ENCODE measurements at places on chromosomes 12 and 14. TPM values are rescaled to one million over a fixed set of nuclear protein-coding genes. Genes with fewer than 3 reads are reported as not detected.

Gene DDX11
- 5.4 TPM for polyA plus RNA-seq

Gene PTPRB
- polyA plus RNA-seq, result 1.5 TPM

Gene RASSF9
- polyA plus RNA-seq, result not detected

- H3K36me3 ChIP-seq, result peaks cover 9% of the 10 kb centered on the region
- peaks cover 10% of the 10 kb centered on the region for H3K4me1 ChIP-seq
- H3K27me3 ChIP-seq, result peaks cover 1% of the 10 kb centered on the region
- no peak overlapping the region for H3K4me3 ChIP-seq
- DNase-seq, result no peak
- H3K27ac ChIP-seq, result no peak overlapping the region
Measured at GRCh38 chr12:125093681-125094330, 28.6 kb downstream of the AACS start.

- no peak overlapping the region for H3K4me3 ChIP-seq
- no peaks in the 10 kb centered on the region for H3K27me3 ChIP-seq
- H3K4me1 ChIP-seq, result no peaks in the 10 kb centered on the region
- peak; percentile 19 for DNase-seq
- no peaks in the 10 kb centered on the region for H3K36me3 ChIP-seq
Measured at GRCh38 chr14:95774265-95775160, 60.6 kb upstream of the TCL1A start.

GRCh38 chr12:105318651-105319483, 11.6 kb upstream of the C12orf75 start:
- DNase-seq, result no peak
- no peak overlapping the region for H3K27ac ChIP-seq
- H3K27me3 ChIP-seq, result peaks cover 3% of the 10 kb centered on the region
- peaks cover 36% of the 10 kb centered on the region for H3K4me1 ChIP-seq
- H3K4me3 ChIP-seq, result no peak overlapping the region
- no peaks in the 10 kb centered on the region for H3K36me3 ChIP-seq

DNA sequence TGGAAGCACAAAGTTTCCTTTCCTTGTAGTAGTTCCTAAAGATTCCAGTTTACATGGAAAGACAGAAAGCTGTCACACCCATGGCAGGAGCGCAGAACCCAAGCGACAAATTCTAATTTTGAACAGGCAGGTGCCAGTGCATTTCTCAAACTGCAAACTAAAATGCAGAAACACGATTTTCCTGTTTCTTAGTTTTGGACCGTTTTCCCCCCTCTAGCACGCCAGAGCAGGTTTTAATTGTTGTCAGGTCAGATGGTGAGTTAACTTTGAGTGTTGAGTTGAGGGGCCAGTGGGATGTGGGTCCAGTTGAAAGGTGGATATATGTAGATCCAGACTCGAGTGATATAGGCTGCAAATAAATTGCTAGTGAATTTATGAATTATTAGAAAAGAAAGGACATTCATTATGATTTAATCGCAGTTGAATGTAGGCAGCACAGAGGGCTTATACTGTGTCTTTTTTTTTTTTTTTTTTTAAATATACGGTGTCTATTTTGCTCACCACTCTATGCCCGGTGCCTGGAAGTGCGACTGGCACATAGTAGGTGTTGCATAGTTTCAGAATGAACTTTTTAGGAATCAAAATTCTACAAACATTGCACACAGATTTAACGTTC, 909 bp upstream of the ETFBKMT start:
- peak overlapping the region; percentile 91 for H3K27ac ChIP-seq
- no peaks in the 10 kb centered on the region for H3K36me3 ChIP-seq
- H3K27me3 ChIP-seq, result peaks cover 3% of the 10 kb centered on the region
- H3K4me3 ChIP-seq, result peak overlapping the region; percentile 92

DNA sequence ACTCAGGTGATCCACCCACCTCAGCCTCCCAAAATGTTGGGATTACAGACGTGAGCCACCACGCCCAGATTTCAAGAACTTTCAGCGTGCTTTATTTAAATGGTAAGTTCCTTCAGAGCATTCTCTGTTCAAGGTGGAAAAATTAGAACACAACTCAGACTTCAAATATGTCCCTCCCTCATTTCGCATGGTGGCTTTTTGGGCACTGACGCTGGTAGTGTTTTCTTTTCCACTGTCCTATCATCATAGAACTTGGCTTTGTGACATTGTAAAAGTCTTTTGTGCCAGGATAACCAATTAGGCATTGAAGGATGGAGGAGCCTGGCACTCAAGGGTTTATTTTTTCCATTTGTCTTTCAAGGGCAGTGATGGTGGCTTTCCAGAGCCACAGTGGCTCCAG, 190.8 kb downstream of the NUAK1 start:
- H3K27ac ChIP-seq, result no peak overlapping the region
- no peaks in the 10 kb centered on the region for H3K4me1 ChIP-seq
- H3K36me3 ChIP-seq, result no peaks in the 10 kb centered on the region
- H3K27me3 ChIP-seq, result no peaks in the 10 kb centered on the region
- no peak overlapping the region for H3K4me3 ChIP-seq

DNA sequence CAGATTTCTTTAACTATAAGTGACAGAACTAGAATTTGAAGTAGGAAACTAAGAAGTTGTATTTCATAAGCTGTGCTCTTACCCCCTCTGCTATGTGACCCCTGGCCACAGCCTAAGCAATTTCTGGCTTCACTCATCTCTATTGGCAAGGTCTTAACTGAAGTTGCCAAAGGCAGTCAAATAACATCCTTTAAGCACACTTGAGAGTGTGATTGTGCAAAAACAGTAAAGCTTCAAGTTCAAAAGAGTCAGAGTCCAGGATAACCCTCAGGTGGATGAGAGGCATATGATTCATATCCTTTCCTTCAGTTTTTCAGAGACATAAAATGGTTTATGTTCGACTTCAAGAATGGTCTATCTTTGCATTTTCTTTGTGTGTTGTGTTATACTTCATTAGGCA, 45.2 kb downstream of the GRIP1 start:
- H3K27ac ChIP-seq, result no peak overlapping the region
- H3K4me3 ChIP-seq, result no peak overlapping the region
- peaks cover 3% of the 10 kb centered on the region for H3K27me3 ChIP-seq
- H3K4me1 ChIP-seq, result no peaks in the 10 kb centered on the region
- DNase-seq, result no peak
- H3K36me3 ChIP-seq, result no peaks in the 10 kb centered on the region

Gene RILPL1
- 0.34 TPM for polyA plus RNA-seq

- peak overlapping the region; percentile 89 for H3K4me3 ChIP-seq
- DNase-seq, result no peak
- peaks cover 24% of the 10 kb centered on the region for H3K36me3 ChIP-seq
- H3K4me1 ChIP-seq, result peaks cover 100% of the 10 kb centered on the region
- H3K27ac ChIP-seq, result peak overlapping the region; percentile 94
Measured at GRCh38 chr14:100081997-100082625, 16.9 kb downstream of the EVL start.

Gene GLIPR1L2
- polyA plus RNA-seq, result not detected

DNA sequence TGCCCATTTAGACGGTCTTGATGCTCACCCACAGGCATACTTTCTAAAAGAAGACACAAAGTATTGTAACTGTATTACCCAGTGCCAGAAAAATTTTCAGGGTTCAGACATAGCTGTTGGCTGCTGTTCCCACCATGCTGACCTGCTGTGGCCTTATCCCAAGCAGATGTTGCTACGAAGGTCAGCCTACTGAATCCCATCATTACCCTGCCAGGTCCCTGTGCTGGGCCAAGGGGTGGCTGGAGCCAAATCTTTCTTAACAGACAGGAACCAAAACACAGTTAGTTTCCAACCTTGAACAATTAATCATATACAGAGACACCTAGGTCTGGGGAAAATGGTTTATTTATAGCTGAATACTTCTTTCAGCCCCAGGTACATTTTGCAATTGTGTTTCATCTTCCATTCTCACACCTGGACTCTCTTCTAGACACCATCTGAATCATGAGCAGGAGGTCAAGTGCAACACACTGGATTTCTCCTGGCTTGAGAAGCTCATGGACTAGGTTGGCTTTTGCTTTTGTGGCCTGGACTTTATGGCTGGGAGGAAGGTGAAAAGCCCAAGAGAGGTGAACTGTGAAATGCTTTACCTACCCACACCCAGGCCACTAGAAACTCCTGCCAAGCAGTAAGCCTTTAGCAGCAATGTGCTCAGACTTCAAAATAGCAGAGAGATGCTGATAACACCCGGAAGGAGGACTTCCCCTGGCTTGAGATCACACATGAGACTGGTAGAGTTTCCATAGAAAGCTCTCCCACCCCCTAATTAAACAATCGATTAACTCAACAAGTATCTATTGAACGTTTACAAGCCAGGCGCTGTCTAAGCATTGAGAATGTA, 150.1 kb downstream of the SUDS3 start:
- no peak overlapping the region for H3K27ac ChIP-seq
- DNase-seq, result no peak
- H3K27me3 ChIP-seq, result peaks cover 3% of the 10 kb centered on the region
- no peaks in the 10 kb centered on the region for H3K36me3 ChIP-seq
- H3K4me3 ChIP-seq, result no peak overlapping the region

- no peaks in the 10 kb centered on the region for H3K36me3 ChIP-seq
- H3K27me3 ChIP-seq, result no peaks in the 10 kb centered on the region
- no peak overlapping the region for H3K4me3 ChIP-seq
- no peak overlapping the region for H3K27ac ChIP-seq
- no peaks in the 10 kb centered on the region for H3K4me1 ChIP-seq
Measured at GRCh38 chr12:103627189-103627855, 40.2 kb downstream of the STAB2 start.

Gene HPD
- polyA plus RNA-seq, result not detected

Gene FOXA1
- not detected for polyA plus RNA-seq

- H3K4me3 ChIP-seq, result peak overlapping the region; percentile 6
- H3K4me1 ChIP-seq, result peaks cover 37% of the 10 kb centered on the region
- H3K27me3 ChIP-seq, result no peaks in the 10 kb centered on the region
- no peak for DNase-seq
- peak overlapping the region; percentile 17 for H3K27ac ChIP-seq
- H3K36me3 ChIP-seq, result peaks cover 16% of the 10 kb centered on the region
Measured at GRCh38 chr14:71527838-71528237, 404.4 kb upstream of the RGS6 start.

DNA sequence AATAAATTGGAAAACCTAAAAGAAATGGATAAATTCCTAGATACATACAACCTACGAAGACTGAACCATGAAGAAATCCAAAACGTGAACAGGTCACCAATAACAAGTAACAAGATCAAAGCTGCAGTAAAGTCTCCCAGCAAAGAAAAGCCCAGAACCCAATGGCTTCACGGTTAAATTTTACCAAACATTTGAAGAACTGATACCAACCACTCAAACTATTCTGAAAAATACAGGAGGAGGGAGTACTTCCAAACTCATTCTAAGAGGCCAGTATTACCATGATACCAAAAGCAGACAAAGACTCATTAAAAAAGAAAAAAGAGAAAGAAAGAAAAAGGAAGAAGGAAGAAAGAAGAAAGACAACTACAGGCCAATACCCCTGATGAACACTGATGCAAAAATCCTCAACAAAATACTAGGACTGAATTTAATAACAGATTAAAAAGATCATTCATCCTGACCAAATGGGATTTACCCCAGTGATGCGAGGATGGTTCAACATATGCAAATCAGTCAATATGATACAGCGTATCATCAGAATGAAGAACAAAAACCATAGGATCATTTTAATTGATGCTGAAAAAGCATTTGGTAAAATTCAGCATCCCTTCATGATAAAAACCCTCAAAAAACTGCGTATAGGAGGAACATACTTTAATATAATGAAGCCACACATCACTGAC, 26.9 kb upstream of the CCDC88C start:
- DNase-seq, result no peak
- no peaks in the 10 kb centered on the region for H3K4me1 ChIP-seq
- H3K36me3 ChIP-seq, result peaks cover 3% of the 10 kb centered on the region
- no peak overlapping the region for H3K27ac ChIP-seq

Gene GPR162
- not detected for polyA plus RNA-seq

DNA sequence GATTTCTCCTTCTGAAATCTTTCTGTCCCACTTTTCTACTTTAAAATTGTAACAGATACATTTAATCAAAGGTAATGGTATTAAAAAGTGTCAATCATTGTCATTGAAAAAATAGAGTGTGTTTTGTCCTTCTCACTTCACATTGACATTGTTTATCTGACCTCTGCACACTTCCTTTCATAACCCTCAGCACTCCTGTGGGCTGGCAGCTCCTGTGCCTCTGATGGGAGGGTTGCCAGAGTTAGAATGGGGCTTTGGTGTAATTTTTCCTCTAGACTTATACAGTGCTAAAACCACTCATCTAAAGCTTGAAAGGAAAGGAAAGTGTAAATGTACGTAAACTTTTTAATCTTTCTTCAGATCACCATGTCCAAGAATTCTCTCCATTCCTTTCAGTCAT, 23.7 kb downstream of the KCNA1 start:
- no peaks in the 10 kb centered on the region for H3K36me3 ChIP-seq
- H3K27me3 ChIP-seq, result peaks cover 3% of the 10 kb centered on the region
- H3K4me1 ChIP-seq, result no peaks in the 10 kb centered on the region
- H3K27ac ChIP-seq, result no peak overlapping the region

Gene ABCC9
- not detected for polyA plus RNA-seq

DNA sequence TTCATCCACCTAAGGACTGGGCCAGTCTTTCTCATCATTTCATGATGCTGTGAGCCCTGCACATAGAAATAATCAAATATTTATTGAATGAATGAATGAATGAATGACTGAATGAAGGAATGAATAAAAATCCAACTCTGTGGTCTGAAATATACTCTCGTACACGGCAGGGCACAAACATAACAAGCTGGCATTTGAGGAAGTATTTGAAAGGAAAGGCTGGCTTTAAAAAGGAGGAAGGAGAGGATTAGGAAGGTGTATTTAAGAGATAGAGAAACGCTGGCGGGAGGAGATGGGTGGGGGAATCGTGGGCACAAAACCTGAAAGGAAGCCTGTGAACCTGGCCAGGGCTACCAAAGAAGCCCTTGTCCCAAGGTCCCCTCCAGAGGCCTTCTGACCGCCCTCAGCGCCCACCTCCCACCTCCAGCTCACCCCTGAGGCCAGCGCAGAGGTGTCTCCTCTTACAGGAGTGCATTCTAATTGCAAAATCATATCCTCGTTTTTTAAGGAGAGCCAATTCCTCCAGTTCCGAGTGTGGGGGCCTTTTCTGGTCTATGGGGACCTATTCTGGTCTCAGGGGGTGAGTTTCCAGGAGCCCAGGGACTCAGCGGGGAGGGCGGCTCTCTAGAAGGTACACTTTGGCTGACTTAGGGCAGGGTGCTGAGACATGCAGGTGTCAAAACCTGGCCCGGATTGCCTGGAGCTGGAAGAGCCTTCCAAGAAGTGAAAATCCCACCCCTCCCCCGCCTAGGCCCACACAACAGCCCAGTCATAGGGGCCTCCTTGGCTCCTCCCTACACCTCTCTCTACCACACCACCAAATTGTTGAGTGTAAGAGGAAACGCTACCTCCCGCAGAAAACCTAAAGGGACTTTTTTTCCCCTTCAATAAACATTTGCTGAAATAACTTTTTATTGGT, 8.7 kb upstream of the JDP2 start:
- no peak for DNase-seq
- H3K27me3 ChIP-seq, result peaks cover 14% of the 10 kb centered on the region
- no peak overlapping the region for H3K4me3 ChIP-seq
- H3K4me1 ChIP-seq, result peaks cover 1% of the 10 kb centered on the region
- H3K27ac ChIP-seq, result no peak overlapping the region

DNA sequence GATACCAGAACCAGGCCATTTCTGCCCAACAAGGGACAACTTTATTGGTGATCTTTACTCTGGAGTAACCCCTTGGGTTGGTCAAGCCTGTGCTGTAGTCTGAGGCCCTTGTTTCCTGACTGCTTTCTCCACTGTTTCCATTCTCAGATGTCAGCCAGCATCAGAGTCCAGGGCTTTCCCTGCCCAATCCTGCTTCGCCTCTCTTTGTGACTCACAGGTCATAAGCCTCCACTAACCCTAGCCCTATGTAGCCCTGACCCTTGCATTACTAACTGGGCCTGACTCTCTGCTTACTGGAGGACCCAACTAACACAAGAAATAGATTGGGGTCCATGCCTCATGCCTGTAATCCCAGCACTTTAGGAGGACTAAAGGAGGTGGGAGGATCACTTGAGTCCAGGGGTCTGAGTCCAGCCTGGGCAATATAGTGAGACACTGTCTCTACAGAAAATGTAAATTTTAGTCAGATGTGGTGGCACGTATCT, 8.6 kb upstream of the SNRNP35 start:
- H3K27ac ChIP-seq, result peak overlapping the region; percentile 70
- no peak for DNase-seq
- H3K36me3 ChIP-seq, result no peaks in the 10 kb centered on the region

Gene LRP1-AS
- not detected for polyA plus RNA-seq

Data from immature natural killer cell (primary cell).